ENCODE measurements at places on chromosomes 4 and X.

GRCh38 chr4:77022560-77023179 lies 53.1 kb downstream of the CCNI start:
- no peak for DNase-seq

DNA sequence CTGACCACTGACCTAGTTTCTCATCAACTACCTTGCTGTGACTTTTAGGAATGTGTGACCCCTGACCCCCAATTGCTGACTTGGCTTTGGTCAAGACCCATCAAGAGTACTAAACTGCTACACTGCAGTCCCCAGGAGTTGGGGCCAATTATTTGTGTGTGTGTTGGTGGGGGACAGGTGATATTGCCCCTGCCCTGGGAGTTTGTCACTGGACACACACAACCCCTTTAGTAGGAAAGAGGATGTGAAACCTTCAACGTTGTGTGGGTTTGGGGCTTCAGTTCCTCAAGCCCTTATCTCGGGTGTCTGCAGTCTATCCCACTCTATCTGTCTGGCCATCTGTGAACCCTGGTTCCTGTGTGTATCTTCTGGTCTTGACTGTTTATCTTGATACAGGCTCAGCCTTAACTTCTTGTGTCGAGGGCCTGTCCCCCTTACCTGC lies 6.5 kb downstream of the SASH3 start:
- no peak for DNase-seq

- no peak for DNase-seq
Measured at GRCh38 chr4:10981576-10981975, 297.0 kb upstream of the CLNK start.

DNA sequence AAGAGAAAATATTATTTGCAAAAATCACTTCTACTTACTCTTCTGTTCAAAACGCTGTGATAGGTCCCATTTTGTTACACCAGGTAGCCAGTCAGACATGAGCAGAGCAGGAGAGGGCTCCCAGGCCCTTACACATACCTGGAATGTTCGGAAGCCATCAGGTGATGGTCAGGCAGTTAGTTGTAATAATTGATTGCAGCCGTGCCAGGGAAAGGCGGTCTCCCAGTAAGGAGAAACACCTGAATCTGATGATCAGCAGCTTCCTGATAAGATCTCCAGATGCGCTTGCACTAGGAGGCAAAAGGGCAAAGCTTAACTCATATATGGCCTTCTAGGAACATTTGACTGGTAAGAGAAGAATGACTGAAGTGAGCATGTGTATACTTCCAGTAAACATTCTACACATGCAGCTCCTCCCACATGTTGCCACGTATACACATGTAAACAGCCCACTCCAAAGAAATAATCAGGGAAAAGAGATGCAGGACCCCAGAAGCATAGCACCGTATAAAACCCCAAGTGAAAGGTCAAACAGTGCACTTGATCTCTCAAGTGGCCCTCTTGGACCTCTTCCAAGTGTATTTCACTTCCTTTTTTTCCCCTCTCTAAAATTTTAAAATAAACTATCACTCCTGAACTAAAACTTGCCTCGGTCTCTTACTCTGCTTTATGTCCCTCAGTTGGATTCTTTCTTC lies 1338.0 kb downstream of the FSTL5 start:
- no peak for DNase-seq
